Panc1 (cell line): ENCODE measurements at places on chromosomes 3 and 15.

DNA sequence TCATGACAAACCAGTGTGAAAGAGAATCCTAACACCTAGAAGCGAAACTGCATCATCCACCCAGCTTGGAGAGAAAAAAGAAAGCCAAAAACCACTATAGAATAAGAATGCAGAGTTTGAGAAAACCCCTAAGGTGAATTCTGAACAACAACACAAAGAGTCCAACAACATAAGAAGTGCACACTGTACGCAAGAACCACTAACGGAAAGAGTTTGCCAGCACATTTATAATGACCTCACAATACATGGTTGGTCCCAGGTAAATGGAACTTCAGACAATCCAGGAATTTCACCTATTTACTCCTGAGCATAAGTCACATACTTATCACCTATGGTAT, 128.3 kb upstream of the BHLHE40 start:
- no peak for DNase-seq

DNA sequence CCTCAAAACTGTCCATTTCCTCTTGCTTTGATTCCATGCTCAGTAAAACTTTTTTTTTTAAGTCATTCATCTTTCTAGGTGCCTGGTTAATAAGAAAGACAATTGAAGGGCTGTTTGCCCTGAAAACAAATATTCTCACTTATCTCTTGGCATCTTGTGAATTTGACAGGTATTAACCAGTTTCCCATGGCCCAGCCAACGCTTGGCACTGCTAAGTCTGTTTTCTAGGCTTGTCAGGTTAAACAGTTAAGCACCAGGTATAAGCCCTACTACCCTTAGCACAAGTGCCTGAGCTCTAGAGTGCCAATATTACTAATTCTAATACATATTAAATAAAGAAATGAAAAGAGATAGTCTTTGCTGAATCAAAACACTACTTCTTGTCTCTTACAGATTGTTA, 36.3 kb downstream of the PXK start:
- no peak for DNase-seq

DNA sequence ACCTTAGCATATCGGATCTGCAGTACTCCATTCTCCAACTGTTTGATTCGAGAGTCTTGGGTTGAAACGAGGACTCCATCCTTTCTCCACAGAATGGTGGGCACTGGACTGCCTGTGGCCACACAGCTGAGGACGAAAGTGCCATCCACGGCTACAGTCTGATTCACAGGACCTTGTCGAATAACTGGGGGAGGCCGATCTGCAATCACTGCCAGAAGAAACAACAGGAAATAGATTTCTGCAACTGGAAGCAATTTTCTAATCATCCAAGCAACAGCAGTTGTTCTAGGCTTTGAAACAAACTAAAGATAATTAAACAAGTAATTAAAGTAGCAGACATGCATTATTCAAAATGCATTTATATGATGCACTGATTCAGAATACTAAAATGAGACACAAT, 1097.7 kb downstream of the ROBO1 start:
- DNase-seq: no peak

- no peak for DNase-seq
These were observed 229.8 kb downstream of the SNRPN start for GRCh38 chr15:25184356-25185155.

DNA sequence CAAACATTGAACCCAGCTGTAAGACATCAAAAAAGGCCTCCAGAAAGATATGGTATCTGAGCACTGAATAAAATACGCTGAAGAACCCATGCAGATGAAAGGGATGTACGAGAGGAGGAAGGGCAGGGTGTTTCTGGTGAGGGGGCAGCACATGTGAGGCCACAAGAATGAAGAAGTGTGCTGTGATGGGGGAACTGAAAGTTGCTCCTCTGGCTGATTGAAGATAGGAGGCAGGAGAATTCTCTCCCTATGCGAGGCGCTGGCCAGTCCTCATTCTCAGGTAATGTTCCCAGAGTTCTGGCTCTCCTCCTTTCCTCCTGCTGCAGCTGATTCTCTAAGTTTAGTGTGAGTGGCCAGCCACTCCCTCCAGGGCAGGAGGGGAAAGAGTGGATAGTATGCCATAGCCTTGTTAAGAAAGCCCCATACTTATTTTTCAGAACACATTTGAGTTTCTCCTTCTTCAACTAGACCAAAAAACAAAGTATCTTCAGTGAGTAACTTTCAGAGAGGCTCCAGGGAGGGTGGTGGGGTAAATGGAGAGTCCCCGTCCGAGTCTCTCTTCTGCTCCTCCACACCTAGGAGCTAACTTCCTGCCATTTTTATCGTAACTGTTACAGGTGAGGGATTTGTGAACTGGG, 26.9 kb upstream of the MYO1E start:
- no peak for DNase-seq

GRCh38 chr3:13822042-13822441, 57.8 kb downstream of the WNT7A start:
- no peak for DNase-seq

- DNase-seq: no peak
These were observed 11.4 kb upstream of the POMGNT2 start for GRCh38 chr3:43117257-43117656.

GRCh38 chr3:163632722-163633121, 1445.6 kb downstream of the SI start:
- no peak for DNase-seq

- DNase-seq: no peak
These were observed 9.5 kb downstream of the SPINT1 start for GRCh38 chr15:40853241-40853890.
